NCI-H1417 (cell line): ENCODE measurements at places on chromosomes 1 and 21.

DNA sequence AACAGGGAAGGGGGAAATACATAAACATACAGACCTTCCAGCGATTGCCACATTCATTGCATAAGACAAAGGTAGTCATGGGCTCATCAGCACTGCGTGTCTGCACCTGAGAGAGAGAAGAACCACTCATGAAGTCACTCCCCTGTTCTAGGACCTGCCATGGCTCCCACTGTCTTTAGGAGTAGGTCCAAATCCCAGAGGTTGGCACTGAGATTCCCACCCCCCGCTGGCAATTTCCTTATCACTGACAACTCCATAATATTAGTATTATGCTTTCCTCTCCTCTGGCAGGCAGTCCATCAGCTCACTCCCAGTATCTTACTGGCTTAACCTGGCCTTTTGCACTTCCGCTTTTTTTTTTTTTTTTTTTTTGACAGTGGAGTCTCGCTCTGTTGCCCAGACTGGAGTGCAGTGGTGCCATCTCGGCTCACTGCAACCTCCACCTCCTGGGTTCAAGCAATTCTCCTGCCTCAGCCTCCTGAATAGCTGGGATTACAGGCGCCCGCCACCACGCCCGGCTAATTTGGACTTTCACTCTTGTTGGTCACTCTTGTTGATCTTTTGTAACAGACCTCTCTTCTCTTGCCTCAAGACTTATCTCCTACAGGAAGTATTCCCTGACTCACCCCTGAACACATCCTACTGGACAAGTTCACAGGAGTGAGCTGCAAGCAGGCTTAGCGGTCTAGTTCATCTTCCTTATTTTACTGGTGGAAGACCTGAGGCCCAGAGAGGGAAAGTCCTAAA, 14.8 kb upstream of the ZNF436 start:
- no peak for DNase-seq

DNA sequence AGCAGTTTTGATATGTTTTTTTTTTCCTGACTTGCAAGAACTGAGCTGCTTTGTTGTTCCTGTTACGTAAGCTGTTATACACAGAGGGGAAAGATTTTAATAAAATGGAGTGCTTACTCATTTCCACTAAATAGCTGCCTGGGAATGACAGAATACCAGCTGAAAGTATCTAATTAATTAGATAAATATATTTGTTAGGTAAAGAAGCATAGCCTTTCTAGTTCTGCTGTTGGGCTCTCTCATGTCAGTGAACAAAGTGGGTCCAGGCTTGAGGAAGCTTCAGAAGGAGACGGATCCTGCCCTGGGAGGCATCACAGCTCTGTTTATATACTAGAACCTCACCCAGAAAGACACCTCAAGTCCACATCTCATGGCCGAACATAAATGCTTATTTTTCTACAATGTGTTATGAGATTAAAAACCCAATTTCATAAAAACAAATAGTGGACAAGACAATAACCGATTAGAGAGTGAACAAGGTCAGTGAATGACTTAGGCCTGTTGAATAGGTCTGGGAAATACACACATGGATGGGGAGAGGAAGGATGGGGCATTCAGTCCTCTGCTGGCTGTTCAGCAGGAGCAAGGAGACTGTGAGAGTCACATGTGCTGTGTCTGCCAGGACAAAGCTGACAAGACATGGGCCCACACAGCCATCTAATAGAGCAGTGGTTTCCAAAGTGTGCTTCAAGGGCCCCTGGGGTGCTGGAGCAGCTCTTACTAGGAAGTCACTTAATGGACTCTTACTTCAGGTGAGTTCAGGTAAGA, 20.6 kb downstream of the TRAF5 start:
- peak; percentile 91 for DNase-seq

DNA sequence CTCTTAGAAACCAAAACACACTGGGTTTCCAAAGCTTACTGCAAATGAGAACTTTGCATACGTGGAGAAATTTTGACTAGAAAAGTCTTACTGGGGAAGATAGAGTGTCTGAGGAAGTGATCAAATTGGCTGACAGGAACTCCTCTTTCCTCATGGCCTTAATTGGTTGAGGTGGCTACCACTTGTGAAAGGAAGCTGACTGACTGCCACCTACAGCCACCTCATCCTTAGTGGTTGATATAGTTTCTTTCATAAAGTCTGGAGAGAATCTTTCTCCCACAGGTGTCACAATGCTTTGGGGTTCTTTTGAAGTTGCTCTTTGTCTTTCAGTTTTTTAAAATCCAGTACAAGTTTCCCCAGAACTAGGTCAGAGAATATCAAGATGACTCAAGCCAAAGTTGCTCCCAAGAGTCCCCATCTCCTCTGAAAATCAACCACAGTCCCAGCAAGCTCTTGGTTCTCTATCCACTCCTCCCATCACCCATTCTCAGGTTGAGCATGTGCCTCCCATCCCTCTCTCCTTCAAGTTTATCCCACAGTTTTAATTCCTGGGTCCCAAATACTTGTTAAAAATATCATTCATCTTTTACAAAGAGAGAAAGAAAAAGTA, 43.3 kb downstream of the GPR88 start:
- no peak for DNase-seq

DNA sequence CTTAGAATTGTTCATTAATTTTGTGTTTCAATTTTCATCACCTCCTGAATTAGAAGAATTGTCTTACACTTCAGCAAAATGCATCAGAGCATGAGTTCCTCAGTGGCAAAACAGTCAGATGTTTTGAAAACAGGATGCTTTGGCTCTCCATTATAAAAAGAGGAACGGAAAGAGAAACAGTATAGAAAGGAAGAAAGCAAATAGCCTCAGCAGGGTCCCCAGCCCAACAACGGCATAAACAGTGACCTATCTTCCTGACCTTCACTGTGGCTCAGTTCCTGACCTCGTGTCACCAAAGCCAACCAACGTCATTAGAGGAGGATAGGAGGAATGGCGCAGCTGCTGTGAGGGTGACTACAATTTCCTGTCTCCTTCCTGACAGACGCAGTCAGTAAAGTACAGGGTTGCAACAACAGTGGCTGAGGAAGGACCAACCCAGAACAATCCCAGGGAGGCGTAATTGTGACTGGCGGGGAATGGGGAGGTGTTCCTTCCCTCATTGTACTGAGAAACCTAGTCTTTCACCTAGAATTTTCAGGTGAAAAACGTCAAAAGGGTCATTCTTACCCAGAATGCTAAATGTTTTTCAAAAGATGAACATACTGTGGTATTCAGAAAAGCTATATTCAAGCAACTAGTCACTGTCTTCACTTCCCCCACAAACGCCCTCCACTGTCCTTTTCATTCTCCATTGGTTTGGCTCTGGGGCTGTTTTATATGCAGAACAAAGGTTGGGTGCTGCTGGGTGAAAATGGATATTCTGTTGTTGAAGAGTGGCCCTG, 197.9 kb upstream of the SGIP1 start:
- no peak for DNase-seq

GRCh38 chr1:153655333-153655732, 3.2 kb upstream of the SNAPIN start:
- peak; percentile 35 for DNase-seq

DNA sequence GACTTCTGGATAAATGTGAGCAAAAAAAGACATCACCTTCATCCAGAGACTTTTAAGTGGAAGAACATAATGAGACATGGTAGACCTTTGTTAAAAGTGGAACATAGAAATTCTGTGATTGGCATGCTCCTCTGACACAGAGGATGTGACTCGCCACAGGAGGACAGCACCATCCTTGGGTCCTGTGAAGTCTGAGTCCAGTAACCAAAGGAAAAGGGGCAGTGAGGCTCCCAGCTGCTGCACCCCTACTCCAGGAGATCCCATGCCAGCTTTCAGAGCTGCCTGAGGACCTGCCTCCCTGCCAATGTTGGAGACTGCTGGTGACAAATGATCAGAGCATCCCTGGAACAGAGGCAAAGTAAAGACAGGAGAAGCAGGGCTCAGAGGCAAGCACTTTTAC, 136.2 kb downstream of the BRINP2 start:
- no peak for DNase-seq

DNA sequence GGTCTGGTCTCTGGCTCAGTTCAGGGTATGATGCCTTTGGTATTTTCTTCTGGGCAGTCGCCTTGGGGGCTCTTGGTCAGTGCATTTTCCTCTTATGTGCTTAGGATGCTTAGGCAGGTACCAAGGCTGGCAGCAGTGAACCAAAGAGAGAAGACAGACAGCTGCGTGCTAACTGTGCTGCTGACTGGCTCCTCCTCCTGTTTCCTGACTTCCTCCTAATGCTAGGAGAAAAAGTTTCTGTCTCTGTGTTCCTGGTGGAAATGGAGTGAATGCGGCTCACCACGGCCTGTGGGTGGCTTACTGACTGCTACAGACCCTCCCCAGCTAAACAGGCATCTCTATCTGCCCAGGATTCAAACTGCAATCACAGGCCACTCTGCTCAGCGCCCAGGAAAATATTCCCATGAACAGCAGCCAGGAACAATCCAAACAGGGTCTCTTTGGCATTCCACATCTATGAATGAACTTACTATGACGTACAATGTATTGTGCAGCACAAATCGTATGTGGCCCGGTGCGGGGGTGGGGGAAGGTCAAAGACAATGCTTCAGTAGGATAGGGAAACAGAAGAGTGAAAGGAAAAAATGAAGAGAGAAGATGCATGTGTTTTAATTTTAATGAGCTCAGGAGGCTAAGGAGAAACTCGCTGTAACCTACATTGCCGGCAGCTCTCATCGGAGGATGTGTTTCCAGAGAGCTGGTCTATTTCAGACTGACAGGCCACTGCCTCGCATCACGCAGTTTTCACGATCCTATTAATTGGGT, 2.8 kb downstream of the ABCG1 start:
- DNase-seq: no peak

GRCh38 chr1:165680303-165680702, 18.1 kb downstream of the ALDH9A1 start:
- DNase-seq: no peak

- no peak for DNase-seq
These were observed 4.4 kb upstream of the BATF3 start for GRCh38 chr1:212703991-212704564.

- no peak for DNase-seq
These were observed 87.7 kb downstream of the LACTBL1 start for GRCh38 chr1:22884806-22885530.

DNA sequence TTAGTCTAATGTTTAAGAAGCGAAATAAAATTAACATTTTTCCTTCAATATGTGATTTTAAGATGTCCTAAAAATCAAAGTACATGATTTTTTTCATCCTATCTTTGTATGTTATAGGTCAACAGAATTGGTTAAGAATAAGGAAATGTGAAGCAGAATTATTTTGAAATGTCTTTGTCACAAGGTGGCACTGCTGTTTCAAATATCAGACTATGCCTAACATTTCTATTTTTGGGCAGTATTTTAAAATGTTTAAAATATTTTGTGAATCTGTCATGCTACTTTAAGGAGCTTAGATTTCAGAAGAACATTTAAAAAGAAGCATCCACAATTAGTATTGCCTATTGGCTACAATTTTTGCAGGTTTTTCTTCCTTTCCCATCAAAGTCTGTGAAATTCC, 38.7 kb downstream of the AMY1C start:
- DNase-seq: peak; percentile 10

GRCh38 chr1:158102881-158103674, 77.6 kb upstream of the CD1D start:
- DNase-seq: no peak

DNA sequence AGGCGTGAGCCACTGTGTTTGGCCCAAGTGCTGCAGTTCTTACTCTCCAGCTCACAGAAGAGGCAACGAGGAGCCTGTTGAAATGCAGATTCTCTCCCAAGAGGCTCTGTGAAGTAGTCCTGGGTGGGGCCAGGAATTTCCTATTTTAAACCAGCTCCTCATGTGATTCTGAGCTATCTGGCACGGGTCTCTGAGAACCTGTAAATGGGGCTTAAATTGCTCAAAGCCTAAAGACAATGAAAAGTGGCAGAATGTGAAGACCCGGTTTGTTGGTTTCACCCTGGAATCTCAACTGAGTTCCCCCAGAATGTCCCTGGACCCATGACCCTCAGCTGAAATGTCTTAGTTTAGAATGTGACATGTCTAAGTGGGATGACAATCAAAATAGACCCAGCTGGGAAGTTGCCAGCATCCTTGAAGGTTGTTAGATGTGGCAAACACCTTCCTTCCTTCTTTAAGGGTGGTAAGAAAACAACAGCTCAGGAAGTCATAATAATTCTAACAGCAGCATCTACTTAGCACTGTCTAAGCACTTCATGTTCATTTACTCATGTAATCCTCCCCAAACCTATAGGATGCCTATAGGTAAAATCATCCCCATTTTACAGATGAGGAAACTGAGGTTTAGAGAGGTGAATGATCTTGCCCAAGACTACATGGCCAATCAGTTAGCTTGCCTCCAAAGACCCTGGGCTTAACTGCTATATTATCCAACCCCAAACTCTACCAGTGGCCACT, 20.9 kb upstream of the ATP5PO start:
- DNase-seq: peak; percentile 52

DNA sequence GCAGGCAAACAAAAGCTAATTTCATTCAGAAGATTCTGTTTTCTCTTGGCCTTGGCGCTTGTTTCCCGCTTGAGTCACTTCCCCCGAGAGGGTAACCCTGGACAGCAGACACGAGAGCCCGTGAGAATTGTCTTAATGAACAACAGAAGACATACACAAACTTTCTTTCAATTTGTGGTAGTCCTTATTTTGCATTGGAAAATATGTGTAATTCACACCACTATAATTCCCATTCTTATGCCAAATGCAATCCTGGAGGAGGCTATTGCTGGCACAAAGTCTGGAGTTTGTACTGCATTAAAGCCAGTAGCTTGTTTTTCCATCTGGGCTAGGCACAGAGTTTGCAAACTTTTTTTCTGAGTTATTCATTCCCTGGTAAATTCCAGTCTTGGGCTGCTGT, 109.8 kb upstream of the IVNS1ABP start:
- DNase-seq: no peak

DNA sequence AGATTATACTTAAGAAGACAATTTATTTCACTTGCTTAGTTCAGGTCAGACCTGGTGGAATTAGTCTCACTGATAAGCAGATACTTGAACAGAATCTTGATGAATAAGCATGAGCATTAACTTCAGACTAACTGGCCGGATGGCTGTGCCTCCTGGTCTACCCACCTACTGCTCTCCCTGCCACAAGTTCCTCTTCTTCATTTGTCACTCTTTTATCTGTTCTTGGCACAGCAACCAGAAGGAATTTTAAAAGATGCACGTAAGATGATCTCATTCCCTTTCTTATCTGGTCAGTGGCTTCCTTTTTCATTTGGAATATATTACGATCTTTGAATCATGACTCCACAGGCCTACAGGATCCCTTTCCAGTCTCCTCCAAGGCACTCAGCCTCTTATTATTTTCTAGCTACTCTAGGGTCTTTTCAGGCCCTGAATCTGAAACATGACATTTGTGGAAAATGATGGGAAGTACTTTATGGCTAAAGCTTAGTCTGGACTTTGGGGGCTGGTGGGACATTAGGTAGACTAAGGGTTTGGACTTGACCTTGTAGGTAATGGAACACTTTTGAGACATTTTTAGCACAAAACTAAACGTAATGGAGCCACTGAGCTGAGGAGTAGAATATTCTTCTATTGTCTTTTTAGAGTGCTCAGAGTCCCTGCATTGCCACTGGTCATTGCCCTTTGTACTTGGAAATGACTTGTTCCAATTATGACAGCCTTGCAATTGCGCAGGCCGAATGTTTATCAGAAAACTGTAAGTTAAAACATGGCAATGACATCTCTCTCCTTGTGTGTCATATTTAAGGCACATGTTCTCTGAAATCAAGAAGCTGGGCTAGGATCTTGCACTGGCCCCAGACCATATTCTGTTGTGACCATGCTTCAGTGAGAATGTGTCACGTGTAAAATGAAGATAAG, 16.0 kb downstream of the ST6GALNAC3 start:
- no peak for DNase-seq

GRCh38 chr1:172533513-172534151, 682 bp downstream of the SUCO start:
- peak; percentile 72 for DNase-seq

GRCh38 chr1:40868051-40868723, 6.0 kb upstream of the CITED4 start:
- no peak for DNase-seq

GRCh38 chr1:34290831-34291230, 114.1 kb downstream of the C1orf94 start:
- DNase-seq: peak; percentile 68
